ENCODE measurements at places on chromosomes 2 and 18.

DNA sequence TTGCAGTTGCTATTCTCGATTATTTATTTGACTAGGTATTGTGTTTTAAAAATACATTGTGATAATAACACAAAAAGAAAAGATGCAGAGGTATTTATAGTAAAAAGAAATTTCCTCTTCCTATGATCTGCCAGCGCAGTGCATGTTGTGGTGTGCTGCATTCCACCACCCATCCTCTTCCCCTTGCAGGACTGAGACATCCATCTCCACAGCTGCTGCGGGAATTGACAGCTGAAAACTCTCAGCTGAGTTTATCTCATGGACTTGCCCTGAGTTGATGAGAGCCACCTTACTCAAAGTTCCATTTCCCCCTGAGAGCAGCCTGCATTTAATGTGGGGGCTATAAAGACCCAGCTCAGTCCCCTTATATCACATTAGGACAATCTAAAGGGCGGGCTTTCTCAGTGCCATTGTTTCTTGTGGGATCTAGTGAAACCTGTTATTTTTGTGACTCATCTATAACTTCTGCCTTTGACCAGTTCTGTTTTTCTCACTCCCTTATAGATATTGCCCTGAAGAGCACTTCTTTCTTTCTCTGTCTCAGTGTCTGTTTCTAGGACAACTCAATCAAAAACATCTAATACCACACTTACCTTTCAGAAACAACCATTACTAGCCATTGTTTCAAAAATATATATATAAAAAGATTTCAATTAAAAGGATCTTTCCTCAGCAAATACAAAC is 698.5 kb downstream of the NR4A2 start:
- DNase-seq = no peak

GRCh38 chr18:46719388-46719787 is 37.5 kb downstream of the ST8SIA5 start:
- no peak for DNase-seq

DNA sequence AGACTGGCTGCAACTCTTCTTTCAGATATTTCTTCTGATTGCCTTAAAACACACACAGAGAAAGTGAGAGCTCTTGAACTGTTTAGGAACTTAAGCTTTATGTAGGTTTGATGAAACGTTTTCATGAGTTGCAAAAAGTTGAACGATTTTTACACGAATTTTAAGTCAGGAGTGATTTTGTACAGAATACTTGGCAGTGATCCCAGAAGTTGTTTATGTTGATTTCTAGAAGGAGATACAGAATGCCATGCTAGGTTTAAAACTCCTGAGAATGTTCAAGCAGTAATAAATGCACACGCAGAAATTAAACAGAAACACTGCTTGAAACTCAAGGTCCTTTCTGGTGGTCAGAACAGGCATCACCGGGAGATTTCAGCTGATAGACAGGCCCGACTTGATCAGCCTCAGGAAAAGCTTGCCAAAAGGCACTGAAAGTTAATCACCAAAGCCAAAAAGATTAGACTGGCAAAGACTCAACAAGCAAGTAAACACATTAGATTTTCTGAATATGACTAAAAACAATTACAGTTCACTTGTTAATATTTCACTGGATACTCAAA is 123.1 kb downstream of the SOCS6 start:
- no peak for DNase-seq

- no peak for DNase-seq
Measured at GRCh38 chr2:44510246-44510645, 148.5 kb downstream of the CAMKMT start.

GRCh38 chr2:21821672-21822227 is 698.0 kb downstream of the TDRD15 start:
- DNase-seq = no peak

DNA sequence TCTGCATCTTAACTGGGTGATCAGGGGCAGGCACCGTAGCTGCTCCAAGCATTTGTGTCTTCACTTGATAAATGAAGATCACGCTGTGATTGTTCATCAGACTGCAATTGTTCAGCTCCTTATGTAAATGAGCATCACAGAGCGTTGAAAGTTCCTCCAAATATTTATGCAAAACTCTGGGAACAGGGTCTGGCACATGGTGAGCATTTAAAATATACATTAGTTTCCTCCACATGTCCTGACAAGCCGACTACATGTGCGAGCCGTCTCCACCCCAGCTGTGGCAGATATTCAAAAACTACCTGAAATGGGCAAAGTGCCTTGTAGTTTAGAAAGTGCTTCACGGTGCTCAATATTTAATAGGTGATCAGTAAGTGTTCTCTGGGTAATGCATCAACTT is 175.1 kb upstream of the ID2 start:
- DNase-seq = no peak

- no peak for DNase-seq
Measured at GRCh38 chr2:135299165-135299564, 231.9 kb downstream of the ZRANB3 start.

GRCh38 chr18:9474108-9474982 is 968 bp upstream of the RALBP1 start:
- DNase-seq = no peak

- no peak for DNase-seq
Measured at GRCh38 chr2:72914206-72914559, 3.1 kb upstream of the EMX1 start.

DNA sequence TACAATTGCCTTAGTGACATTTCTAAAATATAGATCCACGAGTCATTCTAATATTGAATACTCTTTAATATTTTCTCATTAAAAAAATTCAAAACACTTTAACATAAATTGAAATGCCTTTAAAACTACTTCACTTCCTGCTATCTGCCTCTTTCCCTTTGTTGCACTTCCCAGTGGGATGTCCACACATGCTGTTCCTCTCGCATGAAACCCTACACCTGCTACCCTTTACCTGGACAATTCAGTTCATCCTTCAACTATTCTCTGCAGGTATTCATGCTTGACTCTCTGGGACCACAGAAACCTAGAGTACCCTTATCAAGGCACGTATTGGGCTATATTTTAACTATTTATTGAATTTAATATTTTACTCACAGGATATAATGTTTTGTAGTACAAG is 373.3 kb upstream of the GALNT5 start:
- DNase-seq = no peak

GRCh38 chr18:8362863-8363262 is 246.4 kb upstream of the RAB12 start:
- DNase-seq = no peak

GRCh38 chr2:241844066-241844728 is 14.5 kb downstream of the PDCD1 start:
- DNase-seq = no peak

- no peak for DNase-seq
Measured at GRCh38 chr2:72011370-72011689, 136.3 kb downstream of the CYP26B1 start.

- DNase-seq = no peak
Measured at GRCh38 chr2:38159191-38159590, 83.2 kb upstream of the CYP1B1 start.

DNA sequence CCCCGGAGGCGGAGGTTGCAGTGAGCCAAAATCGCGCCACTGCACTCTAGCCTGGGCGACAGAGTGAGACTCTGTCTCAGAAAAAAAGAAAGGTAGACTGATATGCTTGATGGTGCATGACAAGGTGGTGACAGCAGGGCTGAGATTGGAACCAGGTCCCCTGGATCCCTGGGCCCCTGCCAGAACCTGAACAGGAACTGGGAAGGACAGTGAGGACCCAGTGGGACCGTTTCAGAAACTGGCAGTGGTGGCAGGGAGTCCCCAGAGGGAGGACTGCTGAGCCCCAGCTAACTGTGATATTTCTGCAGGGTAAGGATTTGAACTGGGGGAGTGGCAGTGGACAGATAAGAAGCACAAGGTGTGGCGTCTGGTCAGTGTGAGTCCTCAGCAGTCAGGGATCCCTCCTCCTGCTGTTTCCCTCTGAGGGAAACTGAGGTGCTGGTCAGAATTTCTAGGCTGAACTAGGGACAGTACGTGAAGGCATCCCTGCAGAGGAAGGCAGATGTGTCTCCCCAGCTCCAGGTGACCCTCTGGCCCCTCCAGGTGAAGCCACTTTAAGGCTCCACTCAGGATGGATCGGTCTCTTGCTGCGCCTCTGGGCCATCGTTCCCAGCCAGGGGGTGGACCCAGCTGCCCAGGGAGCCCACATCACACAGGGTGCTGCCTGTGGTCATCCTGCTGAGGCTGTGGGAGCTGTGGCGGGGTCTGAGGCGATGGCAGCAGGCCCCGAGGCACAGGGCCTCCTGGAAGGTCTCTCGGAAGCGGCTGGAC is 5.6 kb downstream of the NMUR1 start:
- DNase-seq = no peak

DNA sequence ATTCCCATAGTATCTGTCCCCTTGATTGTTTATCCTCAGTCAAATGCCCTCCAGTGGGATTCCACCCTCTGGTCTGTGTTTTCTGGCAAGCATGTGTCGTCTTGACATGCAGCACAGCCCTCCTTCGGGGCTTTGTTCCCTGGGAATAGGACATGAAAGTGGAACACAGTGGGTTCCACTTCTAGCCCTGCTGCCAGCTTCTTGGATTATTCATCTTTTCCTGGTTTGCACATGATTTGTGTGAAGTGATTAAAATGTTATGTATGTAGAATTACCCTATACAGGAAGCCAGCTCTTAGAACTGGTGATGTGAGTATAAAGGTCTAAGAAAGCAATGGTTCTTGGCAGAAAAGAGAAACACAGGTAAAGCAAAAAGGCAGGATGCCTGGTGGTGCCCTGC is 142.3 kb downstream of the TANC1 start:
- no peak for DNase-seq

GRCh38 chr2:26352892-26353291 is 6.3 kb upstream of the ADGRF3 start:
- no peak for DNase-seq

GRCh38 chr2:213237787-213238186 is 46.5 kb upstream of the SPAG16 start:
- DNase-seq = no peak

GRCh38 chr2:217740756-217741155 is 262.0 kb downstream of the TNS1 start:
- no peak for DNase-seq

- DNase-seq = no peak
Measured at GRCh38 chr2:127611076-127611925, 34.7 kb upstream of the GPR17 start.

GRCh38 chr2:221606424-221606823 is 34.3 kb upstream of the EPHA4 start:
- DNase-seq = no peak

DNA sequence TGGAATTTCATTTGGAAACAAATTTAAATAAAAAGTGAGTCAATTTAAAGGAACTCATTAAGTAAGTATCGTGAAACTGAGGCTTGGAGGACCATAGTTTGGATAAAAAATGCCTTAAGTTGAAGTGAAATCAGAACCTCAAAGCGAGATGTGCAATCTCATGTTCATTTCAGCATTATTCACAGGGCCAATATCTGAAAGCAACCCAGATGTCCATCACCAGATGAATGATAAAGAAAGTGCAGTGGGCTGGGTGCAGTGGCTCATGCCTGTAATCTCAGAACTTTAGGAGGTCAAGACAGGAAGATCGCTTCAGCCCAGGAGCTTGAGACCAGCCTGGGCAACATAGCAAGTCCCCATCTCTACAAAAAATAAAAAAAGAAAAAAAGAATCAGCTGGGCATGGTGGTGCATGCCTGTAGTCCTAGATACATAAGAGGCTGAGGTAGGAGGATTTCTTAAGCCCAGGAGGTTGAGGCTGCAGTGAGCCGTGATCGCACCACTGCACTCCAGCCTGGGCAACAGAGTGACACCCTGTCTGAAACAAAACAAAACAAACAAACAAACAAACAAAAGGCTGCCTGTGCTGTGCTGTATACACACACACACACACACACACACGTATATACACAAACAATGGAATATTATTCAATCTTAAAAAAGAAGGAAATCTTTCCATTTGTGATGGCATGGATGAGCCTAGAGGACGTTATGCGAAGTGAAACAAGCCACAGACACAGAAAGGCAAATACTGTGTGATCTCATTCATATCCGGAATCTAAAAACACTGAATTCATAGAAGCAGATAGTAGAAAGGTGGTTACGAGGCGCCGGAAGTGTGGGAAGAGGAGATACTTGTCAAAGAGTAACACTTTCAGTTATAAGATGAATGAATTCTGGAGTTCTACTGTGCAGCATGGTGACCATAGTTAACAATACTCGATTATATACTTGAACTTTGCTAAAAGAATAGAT is 14.5 kb downstream of the SH3RF3 start:
- DNase-seq = no peak

- no peak for DNase-seq
Measured at GRCh38 chr2:71611247-71611646, 157.9 kb downstream of the DYSF start.

DNA sequence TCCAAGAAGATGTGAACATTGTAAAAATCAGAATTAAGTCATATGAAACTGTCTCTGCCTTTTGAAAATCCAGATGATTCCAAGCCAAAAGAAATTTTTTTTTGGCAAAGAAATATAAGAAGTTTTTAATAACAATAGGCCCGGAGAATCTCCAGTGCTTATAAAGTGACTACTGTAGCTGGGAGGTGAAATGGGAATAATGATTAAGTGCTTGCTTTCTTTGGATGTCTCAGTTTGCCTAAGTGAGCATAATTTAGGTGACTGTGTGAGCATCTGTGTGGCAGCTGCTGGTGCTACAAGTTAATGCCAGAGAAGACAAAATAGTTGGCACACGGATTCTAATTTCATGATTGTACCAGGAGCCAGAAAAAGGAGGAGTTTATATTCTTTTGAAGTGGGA is 185.0 kb downstream of the LTBP1 start:
- DNase-seq = no peak

GRCh38 chr18:809985-810642 is 1.9 kb downstream of the YES1 start:
- DNase-seq = no peak

- DNase-seq = no peak
Measured at GRCh38 chr2:32229635-32230034, 35.1 kb downstream of the NLRC4 start.

- DNase-seq = no peak
Measured at GRCh38 chr2:19900931-19901441, 797 bp downstream of the TTC32 start.

- DNase-seq = no peak
Measured at GRCh38 chr2:234993541-234993981, 41.7 kb downstream of the SH3BP4 start.

DNA sequence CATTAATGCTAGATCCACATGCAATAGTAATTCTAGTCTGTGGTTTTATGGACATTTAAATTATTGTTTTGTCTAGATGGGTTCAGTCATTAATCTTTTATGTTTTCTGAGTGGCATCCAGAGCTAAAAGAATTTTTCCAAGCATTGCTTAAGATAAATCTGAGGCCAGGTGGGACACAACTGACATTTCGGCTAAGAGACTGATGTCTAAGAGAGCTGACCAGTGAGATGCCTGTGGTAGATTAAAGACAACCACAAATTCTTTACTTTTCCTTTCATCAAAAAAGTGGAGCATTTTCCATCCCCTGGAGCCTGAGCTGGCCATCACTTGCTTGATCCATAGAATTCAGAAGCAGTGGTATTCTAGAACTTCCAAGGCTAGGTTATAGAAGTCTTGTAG is 182.2 kb downstream of the NRP2 start:
- DNase-seq = no peak
